Cortex of kidney (tissue), 1 donor: ENCODE measurements at places on chromosomes 4 and X.

- DNase-seq: no peak
These were observed 22.7 kb downstream of the MAP9 start for GRCh38 chr4:155353923-155354540.

- no peak for DNase-seq
These were observed 441.6 kb downstream of the DTHD1 start for GRCh38 chr4:36722986-36723385.

GRCh38 chr4:47590325-47590724 is 105.2 kb downstream of the ATP10D start:
- no peak for DNase-seq

- DNase-seq: no peak
These were observed 96.5 kb downstream of the ARHGAP10 start for GRCh38 chr4:147828331-147828905.

GRCh38 chrX:107135049-107135964 is 16.7 kb upstream of the RBM41 start:
- no peak for DNase-seq

DNA sequence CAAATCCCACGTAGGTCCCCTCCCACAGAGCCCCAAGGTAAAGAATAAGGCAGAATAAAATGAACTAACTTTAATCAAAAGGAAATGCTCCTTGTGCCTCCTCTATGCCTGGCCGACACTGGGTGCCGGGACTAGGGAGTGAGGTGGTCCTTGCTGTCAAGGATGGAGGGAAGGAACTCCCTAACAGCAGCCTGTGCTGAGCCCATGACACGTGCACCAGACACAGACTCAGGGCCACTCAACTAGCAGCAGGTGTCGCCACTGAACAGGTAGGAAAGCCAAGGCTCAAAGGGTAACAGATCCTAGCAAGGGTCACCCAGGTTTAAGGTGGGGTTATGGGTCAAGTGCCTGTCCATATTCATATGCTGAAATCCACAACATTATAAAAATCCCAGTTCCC is 29.2 kb downstream of the MSX1 start:
- no peak for DNase-seq

DNA sequence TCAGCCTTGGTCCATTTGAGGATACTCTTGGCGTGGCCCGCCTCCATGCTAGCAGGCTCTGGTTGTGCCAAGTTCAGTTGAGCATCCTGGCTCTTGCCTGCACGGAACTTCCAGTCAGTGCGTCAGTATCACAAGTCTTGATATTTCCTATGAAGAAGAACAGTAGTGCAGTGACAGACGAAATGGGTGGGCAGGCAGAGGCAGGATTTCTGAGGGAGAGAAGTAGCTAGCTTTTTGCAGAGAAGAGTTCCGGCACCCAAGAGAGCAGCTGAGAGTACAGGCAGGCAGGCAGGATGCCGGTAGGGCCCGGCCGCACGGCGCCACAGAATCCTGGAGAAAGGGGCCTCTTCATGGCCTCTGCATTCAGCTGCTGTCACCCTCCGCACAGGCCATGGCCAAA is 56.1 kb upstream of the MSANTD1 start:
- DNase-seq: no peak

DNA sequence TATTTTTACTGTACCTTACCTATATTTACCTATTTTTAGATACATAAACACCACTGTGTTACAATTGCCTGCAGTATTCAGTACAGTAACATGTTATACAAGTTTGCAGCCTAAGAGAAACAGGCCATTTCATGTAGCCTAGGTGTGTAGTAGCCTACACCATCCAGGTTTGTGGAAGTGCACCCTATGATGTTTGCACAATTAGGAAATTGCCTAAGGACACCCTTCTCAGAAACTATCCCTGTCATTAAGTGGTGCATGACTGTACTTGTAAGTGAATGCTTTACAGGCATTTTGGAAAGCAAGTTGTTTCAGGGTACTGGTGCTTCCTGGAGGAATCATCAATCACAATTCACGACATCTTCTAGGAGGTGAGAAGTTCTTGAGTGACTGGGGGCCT is 991.8 kb upstream of the SLIT2 start:
- DNase-seq: no peak

DNA sequence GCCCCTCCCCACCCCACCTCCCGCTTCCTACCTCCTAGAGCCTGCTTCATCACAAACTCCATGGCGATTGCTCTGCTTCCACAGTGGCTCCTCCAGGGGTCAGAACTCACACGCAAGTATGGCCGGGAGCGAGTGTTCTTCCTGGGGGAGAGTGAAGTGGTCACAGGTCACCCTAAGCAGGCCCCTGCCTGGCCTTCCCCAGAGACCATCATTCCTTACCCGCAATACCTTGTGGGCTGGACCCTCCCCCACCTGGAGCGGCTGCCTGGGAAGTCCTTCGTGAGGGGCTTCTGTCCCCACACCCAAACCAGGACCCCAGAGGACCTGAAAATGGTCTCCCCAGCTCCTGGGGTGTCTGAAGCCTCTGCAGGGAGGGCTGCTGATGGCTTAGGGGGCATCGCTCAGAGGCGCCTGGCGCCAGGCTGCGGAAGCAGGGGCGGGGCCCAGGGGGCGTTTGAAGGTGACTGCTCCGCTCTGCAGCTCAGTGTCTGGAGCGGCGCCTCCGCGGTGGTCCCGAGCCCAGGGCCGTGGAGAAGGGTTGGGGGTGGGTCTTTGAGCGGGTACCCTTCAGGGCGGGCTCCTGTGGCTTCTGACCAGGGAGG is 1.4 kb downstream of the CPLX1 start:
- no peak for DNase-seq

GRCh38 chr4:2814627-2815270 is 21.9 kb downstream of the SH3BP2 start:
- no peak for DNase-seq

DNA sequence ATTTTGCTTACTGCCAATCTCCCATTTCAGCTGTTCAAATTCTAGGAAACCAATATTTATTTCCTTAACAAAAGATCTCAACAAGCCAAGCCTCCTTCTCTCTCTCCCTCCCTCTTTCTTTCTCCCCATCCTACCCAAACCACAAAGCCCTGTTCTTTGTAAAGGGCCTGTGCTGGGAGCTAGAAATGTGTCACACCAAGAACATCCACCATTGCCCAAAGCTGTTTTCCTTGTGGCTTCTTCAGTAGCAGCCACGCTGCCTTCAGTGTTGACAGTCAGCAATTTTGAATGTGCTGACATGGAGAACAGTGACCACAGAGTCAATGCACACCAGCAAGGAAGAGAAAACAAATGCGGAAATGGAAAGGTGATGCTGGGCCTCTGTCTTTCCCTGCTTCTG is 203.0 kb downstream of the MAML3 start:
- DNase-seq: no peak

GRCh38 chr4:124936427-124936826 is 223.9 kb upstream of the ANKRD50 start:
- no peak for DNase-seq

DNA sequence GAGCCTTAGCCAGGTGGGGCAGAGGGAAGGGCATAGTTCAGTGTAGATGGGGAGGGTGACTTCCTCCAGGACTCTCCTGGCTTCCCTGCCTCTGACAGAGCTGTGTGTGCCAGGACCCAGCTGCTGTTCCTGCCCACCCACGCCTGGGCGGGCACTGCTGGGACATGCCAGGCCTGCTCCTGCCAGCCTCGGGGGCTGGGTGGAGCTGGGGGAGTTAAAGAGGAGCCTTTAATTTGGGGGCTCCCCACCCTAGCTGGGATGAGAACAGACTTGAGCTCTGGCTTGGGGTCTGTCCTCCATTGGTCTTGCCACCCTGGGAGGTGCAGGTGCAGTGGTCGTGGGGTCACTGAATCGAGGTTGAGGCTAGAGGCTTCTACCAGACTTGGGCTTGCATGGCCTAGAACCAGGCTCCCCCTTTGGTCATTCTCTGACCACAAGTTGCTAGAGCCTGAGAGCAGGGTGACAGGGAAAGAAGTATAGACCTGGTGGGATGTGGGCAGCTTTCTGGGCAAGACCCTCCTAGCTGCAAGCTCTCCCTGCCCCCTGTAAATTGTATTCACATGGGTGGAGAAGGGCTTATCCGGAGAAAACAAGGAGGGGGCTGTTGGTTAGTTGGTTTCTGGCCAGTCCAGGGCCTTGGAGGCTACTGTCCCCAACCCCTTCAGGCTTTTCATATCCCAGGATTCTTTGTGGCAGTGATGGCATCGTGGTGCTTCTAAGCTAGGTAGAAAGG is 5.7 kb downstream of the EFNB1 start:
- no peak for DNase-seq

DNA sequence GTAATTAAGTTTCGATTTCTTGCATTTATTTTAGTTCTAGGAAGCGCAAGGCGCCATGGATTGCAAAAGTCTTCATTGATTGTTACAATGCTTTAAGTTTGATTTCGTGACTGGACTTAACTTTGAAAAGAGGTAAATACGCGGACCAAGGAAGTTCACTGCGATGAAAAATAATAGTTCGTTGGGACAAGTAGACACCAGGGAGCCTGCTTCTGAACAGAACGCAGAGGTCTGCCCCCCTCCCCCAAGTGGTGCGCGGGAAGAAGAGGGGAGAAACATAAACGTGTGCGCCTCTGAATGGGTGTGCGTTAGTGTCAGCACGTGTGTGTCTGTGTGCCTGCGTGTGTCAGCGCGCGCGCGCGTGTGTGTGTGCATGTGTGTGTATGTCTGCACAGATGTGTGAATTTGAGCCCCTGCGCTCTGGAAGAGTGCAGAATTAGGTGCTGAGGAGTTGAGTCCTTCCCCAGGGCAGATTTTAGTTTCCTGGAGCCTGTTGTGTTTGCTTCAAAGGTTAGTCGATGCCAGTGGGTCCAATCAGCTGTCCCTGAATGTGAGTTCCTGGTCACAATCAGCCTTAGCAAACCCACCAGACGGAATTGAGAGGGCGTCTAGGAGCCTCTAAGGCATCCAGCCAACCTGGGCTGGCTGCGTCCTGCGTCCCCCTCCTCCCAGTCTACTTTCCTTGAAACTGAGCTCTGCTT is 5.8 kb upstream of the POU4F2 start:
- DNase-seq: no peak

- DNase-seq: no peak
These were observed 88.6 kb upstream of the PRPS2 start for GRCh38 chrX:12702509-12703091.

DNA sequence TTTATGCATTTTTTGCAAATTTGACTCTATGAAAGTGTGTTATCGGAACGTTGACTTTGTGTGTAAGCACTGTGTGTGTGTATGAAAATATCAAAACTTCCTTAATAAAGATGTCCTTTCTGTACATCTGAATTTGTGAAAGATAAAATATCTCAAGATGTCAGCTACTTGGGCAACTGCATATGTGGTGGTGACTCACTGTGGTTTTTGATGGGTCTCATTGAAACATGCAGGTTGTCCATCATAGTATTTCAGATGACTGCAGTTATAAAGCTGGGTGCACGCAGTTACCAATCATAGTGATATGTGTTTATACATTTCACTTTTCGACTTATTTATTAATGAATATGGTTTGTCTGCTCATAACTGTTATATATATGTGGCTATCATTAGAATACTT is 19.7 kb upstream of the BBS12 start:
- no peak for DNase-seq

GRCh38 chr4:182306792-182307507 is 63.7 kb downstream of the TENM3 start:
- no peak for DNase-seq

GRCh38 chrX:24601858-24602257 is 45.3 kb downstream of the PCYT1B start:
- no peak for DNase-seq

GRCh38 chrX:14851526-14851925 is 21.3 kb downstream of the FANCB start:
- DNase-seq: no peak

DNA sequence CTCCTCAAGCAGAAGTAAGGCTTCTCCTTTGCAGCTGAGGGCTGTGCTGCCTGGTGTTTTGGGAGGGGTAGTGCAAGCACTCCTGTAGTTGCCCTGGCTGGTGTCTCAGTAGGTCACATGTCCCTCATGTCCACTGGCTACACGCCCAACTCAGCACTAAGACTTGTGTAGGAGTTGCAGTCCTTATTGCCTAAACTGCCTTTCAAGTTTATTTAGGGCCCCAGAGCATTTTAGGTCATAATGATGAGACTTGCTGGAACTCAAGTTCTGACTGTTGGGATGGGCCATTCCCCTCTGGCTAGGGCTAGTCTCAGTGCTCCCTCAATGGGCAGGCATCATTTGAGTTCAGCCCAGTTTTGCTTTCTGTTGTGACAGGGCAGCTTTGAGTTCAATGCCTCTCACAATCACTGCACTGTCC is 44.1 kb downstream of the PPM1K start:
- DNase-seq: no peak
